Hypothalamus (tissue), 51 donors: ENCODE measurements at places on chromosomes 6 and 20.

DNA sequence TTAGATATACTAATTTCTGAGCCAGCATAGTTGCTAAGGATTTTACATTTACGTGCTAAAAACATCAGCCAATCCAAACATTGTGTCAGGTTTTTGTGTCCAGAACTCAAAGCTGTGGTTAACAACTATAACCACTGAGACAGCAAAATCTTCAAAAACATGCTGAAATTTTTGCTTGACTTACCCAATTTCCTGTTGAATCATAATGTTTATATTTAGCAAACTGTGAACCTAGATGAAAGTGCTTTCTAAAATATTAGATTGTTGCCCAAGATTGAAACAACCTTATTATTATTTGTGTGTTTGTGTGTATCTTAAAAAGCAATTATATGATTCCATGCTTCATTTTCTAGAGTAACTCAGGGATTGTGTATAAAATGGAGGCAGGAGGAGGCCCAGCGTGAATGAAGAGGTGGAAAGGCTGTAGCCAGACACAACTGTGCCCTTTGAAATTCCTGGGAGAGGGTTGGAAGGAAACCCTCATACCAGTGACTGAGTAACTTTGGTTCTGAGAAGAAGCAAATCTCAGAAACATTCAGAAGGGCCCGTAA is 48.0 kb downstream of the ARMC2 start:
- no peak for DNase-seq

DNA sequence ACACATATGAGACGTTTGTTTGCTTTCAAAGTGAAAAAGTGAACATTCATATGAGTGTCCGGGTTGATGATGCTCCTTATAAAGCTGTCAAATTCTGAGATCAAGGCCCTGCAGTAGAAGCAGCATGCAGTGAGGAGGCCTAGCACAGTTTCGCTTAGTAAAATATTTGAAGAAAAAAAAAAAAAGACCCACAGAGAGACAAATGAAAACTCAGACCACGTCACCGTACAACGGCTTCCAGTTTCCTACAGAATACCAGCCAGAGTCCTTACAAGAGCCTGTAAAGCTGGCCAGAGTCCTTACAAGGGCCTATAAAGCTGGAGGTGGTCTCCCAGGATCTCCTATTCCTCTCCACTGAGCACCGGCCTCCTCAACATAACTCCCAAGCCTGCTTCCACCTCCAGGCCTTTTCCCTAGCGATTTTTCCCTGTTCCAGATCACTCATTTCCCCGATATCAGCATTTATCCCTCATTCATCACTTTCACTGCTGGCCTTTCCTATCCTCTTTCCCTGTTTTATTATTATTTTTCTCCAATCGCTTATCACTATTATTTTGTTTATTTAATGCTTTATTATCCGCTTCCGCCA is 1.5 kb upstream of the HMGN4 start:
- DNase-seq = no peak

DNA sequence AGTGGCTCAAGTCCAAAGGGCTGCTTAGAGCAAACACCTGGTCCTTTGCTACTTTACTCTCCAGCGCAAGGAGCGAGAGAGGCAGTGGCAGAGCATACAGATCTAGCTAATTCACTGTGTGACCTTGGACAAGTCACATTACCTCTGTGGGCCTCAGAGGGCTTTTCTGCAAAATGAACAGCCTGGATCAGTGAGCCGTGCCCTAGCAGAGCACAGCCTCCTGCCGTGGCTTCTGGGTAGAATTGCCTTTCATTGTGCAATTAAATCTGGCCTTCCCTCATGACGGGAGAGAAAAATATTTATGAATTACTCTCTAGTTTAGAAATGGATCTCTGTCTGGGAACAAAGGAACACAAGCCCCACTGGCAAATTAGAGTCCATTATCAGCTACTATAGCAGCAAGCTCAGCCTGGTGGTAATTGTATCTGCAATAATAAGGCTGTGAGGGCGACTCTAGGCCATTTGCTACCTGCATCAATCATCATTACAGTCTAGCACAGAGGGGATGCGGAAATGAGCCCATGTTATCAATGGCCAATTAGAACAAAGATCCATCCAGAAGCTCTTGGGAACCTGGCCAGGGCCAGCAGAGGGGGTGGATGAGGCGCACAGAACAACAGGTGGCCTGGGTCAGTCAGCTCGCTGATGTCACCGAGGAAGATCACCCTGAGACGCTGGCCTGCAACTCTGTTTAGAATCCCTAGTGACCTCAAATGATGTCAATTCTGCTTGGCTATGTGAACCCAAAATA is 114.2 kb upstream of the LY86 start:
- no peak for DNase-seq

DNA sequence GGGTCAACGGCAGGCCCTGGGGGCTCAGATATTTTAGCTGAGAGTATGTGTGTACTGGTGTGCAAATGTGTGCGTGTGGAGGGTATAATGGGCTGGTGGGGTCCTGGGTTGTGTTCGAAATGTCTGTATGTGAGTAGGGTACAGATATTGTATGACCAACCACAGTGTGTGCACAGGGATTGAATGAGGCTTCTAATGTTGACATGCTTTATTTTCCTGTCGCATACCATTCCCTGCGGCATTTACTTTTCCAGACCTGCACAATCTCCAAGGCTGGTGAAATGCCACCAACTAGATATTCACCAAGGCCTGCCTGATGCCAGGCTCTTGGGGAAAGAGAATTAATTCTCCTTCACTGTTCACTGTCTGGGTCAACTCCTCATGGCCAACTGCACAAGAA is 441.4 kb upstream of the SULF2 start:
- DNase-seq = no peak

DNA sequence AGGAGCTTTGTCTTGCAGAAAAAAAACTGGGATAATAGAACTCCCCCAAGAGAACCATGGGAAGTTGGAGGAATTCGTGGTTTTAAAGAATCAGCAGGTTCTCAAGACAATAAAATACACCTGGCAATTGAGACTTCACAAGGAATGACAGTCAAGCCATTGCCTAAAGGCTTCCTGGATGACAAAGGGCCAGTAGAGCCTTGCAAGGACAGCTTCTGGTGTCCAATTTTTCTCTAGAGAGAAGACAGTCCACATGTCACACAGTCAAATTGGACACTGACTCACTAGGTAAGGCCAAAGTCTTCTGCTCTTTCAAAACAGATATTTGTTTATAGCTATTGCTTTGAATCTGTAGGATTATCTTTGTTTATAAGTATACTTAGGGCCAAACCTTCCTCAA is 80.3 kb upstream of the BMP5 start:
- DNase-seq = no peak

GRCh38 chr6:15892369-15892768 is 229.5 kb upstream of the DTNBP1 start:
- DNase-seq = no peak

DNA sequence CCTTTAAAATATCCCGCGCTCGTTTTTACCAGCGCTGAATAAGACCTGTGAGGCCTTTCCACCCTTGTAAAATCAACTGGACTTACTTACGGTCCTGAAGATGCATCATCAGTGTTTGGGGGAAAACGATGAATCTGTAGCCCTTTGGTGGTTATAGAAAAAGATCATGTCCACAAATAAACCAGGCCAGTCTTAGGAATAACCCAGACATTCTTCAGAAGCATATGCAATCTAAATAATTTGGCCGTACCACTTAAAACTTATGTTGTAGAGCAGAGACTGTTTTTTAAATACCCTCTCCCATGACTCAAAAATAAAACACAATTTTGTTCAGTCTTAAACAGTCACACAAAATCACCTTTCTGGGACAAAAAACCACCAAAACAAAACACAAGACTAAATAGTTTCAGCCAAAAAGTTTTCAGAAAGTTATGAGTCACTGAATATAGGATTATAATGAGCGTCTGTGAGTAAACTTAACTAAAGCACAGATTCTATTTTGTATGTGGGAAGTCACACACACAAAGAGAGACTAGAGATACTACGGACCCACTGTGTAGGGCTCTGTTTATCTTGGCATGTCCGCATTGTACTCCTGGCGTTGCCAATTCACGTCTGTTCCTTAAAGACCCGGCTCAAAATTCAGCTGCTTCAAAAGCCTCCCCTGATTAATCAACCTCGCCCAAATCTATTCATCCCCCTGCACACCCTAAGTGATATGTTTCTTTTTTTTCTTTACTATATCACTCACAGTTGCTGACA is 26.5 kb upstream of the SMOC2 start:
- no peak for DNase-seq

DNA sequence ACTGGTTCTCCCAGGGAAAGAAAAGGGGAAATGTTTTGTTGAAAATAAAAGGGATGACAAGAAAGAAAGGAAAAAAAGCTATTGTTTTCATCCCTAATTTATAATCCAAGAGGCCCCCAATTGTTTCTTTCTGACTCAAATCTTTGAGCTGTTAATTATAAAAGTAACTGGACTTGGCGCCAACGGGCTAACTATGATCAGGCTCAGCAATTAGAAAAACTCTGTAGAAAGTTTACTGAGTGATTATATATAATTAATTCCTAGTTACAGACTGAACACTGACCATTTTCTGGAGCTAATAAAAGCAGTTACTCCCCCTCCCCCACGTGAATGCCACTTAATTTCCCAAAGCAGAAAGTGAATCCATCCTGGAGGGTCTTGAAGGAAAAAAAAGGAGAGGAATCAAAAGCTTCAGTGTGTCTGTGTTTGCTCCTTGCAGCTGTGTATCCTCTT is 3.2 kb downstream of the ZMYND8 start:
- no peak for DNase-seq

GRCh38 chr6:142412658-142413057 is 110.9 kb downstream of the ADGRG6 start:
- no peak for DNase-seq
